COR-L47 (cell line): ENCODE measurements at places on chromosomes 12 and 14.

DNA sequence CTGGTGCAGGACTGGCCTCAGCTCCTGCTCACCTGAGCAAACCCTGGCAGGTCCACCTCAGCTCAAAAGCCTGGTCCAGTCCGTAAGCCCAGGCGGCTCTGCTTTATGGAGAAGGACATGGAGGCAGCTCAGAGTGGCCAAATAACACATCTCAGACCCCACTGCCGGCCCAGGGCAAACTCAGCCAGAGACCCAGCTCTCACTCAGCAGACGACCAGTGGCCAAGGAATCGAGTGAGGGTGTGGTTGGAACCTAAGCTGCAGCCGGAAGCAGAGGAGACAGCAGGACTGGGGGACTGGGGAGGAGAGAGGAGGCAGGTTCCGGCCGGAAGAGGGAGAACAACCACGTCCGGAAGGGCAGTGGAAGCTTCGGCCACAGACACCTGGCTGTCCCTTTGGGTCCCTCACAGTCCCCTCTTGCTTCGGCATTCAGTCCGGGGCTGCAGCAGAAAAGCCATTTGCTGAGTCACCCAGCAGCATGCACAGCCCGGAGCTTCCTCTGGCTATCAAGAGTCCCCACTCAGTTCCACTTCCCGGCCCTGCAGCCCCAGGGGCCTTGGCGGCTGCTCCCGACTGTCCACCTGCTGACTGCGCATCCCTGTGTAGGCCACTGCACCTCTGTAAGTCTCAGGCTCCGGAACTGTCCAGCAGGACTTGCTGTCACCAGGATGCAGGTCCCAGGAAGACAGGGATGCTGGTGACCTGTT is 104.0 kb downstream of the CALM1 start:
- DNase-seq: no peak

GRCh38 chr12:52573306-52573705 is 337 bp downstream of the KRT74 start:
- no peak for DNase-seq

DNA sequence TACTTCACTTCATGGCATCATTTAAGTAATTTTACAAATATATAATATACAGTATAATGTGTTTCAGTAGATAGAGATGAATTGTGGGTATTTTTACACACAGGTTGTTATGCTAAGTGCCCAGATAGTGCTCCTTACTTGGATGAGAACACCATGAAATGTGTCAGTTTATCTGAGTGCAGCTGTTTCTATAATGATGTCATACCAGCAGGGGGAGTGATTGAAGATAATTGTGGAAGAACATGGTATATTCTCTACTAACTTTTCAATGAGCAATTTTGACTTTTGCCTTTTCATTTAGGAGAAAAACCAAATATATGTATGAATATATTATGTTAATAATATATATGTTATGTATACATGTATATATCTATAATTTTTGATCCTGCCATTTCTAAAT is 221.6 kb downstream of the LRRK2 start:
- DNase-seq: peak; percentile 22

DNA sequence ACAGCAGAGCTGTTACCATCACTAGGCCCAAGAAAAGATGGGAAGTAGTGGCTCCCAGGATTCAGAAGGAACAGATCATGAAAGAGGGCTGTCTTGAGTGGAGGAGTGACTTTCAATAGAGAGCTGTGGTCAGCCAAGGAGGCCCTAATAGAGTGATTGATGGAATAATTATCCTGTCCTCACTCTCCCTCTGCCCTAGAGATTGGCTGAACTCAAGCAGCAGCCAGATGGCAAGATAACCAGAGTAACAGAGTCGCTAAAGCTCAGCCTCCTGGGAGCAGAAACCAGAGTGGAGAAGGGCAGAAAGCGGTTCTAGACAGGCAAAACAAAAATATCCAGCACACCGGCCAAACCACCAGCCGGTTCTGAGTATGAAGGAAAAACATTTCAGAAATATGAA is 23.1 kb downstream of the GMFB start:
- no peak for DNase-seq

DNA sequence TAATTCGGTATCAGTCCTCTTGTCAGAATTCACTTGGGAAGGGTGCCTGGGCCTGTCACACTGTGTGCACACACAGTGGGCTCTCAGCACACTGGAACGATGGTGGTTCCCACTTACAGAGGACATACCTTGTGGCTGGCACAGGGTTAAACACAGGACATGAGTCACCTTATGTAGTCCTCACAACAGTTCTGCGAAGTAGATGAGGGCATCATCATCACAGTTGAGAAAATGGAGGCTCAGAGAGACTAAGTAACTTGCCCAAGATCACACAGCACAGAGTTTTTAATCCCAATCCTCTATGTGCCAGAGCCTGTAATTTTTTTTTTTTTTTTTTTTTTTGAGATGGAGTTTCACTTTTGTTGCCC is 90.7 kb downstream of the NINJ2 start:
- DNase-seq: no peak

GRCh38 chr14:91873471-91874415 is 6.4 kb upstream of the TC2N start:
- DNase-seq: no peak

GRCh38 chr12:54273981-54274380 is 5.9 kb downstream of the CBX5 start:
- peak; percentile 65 for DNase-seq
